ENCODE measurements at places on chromosomes 1 and 21.

- no peak for DNase-seq
Measured at GRCh38 chr1:157439302-157439954, 112.9 kb downstream of the FCRL5 start.

DNA sequence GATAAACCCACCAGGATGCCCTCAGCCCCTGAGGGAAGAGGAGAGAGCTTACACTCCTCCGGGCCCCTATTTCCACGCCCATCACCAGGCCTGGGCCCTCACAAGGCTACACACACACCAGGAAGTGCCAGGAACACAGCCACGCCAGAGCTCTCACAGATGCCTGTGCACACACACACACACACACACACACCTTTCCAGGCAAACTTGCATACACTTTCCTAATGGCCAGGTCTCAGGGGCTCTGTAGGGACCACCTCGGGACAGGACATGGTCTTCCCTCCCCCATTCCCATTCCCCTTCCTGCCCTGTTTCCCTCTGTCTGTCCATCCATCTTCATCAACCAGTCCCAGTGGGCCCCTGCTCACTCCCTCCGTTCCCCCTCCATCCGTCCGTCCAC, 9.7 kb upstream of the EPHA2 start:
- no peak for DNase-seq

- DNase-seq = no peak
Measured at GRCh38 chr1:213120386-213120785, 69.3 kb downstream of the RPS6KC1 start.

DNA sequence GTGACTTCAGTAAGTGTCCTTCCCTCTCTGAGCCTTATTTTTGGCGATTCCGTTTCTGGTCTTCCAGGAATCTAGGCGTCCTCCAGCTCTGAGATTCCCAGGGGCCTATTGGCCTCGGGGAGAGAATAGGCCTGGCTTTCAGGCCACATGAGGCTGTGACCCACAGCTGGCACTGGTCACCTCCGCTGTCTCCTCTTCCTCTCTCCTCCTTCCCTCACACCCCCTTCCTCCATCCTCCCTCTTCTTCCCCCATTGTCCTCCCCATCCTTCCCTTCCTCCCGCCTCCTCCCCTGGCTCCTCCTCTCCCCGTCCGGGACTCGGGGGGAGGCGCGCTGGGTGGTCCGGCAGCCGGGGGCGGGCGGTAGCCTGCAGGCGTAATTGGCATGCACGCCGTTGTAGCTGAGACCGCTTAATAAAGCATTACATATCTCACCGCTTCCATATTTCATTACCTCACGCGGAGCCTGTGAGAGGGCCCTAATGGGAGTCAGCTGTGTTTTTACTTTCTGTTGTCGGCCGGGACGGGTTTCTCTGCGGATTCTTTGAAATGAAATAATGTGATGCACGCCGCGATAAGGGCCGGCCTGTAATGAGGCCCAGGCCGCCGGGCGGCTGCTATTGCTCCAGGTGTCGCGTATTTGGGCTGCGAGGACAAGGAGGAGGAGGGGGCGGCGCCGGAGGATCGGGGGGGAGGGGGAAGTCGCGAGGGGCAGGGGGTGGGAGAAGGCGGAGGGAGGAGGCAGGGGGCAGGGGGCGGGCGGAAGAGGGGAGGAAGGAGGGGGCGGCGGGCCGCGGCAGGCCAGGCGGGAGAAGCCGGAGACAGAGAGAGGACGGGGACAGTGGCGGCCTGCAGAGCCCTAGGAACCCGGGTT, 95.3 kb downstream of the FOXD2 start:
- no peak for DNase-seq

- DNase-seq = no peak
Measured at GRCh38 chr21:29237110-29238052, 61.3 kb upstream of the BACH1 start.

DNA sequence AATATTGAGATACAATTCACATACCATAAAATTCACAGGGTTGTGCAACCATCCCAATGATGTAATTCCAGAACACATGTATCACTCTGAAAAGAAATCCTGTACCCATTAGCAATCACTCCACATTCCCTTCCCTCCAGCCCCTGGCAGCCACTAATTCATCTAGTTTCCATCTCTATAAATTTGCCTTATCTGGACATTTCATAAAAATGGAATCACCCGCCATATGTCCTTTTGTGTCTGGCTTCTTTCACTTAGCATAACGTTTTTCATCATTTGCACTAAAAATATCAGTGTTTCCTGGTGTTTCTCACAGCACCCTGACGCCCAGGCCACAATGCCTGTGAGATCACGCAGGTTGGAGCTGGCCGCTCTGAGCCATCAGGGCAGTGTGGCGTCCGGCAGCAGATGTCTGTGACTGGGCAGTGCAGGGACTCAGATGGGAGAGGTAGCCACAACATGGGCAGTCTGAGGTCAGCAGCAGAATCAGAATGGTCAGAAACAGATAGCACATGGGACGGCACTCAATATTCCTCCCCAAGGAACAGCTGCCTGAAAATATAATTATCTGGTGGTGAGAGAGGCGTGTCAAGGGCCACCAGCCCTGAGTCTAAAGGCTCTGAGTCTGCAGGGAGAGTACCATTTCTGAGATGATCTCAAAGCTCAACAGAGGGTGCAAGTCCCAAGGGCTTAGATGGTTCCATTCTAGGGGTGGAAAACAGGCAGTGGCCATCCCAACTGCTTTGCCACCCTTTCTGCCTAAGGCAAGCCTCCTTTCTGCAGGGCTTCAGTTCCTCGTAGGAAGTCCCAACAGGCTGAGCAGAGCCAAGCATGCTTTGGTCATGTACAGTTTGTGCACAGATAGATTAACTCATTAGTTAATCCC, 129.4 kb upstream of the EDN2 start:
- no peak for DNase-seq

DNA sequence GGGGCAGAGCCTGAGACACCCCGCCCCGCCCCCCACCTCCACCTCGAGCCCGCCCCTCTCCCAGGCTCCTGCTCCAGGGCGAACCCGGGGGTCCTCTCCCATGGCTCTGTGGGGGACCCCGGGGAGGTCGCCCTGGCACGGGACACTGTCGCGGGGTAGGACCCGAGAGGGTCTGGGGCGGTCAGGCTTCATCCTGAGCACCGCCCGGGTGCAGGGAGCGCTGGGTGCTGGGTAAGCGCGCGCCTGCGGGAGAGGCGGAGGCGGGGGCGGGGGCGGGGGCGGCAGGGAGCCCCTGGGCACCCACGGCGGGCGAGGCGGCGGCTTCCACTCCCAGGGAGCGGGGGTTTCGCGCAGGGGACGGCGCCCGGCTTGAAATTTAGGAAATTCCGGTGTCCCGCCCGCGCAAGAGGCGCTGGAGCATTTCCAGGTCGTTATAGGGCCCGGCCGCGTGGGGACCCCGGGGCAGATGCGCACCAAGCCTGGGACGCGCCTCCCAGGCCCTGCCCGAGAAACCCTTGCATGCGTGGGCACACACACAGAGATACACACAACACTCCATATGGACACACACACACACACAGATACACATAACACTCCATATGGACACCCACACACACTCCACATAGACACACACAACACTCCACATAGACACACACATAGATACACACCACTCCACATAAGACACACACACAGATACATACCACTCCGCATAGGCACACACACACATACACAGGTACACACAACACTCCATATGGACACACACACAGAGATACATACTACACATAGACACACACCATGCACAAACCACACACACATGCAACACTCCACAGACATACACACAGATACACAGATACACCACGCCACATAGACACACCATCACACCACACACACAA, 48.7 kb upstream of the SLC19A1 start:
- DNase-seq = peak; percentile 67

DNA sequence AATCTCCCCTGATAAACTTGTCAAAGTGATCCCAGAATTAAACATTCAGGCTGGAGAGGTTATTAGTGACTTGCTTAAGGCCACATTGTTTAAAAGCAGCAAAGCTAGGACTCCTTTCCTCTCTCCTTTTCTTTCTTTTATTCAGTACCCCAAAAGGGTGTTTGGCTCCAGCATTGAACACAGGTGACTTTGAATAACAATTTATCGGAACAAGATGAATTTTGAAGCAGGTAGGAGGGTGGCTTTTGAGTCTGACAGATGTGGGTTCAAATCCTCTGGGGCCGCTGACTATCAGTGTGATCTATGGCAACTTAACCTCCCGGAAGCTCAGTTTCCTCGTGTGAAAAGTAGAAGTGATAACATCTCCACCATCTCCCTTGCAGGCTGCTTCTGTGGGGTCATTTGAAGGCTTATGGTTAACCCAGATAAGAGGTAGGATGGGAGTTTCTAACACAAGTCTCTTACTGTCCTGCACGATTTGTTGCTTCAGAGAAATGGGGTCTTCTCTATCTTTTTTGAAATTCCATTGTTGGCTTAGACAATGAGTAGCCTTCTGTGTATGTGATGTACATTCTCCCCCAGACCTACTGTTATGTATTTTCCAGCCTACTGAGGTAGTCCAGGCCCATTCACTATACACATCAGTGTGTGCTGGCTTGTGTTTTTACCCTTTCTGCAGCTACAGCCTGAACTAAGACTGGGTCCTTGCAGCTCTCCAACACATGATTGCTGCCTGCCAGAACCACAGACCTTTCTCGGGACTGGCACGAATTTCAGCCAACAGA, 29.0 kb downstream of the JUN start:
- no peak for DNase-seq

All from stimulated activated CD4-positive, alpha-beta T cell treated with anti-CD3 and anti-CD28 coated beads, Interleukin-2, amount 100 ng/mL, for 24 hours (primary cell).